CD4-positive, alpha-beta memory T cell (primary cell): ENCODE measurements at places on chromosomes 7 and 10.

DNA sequence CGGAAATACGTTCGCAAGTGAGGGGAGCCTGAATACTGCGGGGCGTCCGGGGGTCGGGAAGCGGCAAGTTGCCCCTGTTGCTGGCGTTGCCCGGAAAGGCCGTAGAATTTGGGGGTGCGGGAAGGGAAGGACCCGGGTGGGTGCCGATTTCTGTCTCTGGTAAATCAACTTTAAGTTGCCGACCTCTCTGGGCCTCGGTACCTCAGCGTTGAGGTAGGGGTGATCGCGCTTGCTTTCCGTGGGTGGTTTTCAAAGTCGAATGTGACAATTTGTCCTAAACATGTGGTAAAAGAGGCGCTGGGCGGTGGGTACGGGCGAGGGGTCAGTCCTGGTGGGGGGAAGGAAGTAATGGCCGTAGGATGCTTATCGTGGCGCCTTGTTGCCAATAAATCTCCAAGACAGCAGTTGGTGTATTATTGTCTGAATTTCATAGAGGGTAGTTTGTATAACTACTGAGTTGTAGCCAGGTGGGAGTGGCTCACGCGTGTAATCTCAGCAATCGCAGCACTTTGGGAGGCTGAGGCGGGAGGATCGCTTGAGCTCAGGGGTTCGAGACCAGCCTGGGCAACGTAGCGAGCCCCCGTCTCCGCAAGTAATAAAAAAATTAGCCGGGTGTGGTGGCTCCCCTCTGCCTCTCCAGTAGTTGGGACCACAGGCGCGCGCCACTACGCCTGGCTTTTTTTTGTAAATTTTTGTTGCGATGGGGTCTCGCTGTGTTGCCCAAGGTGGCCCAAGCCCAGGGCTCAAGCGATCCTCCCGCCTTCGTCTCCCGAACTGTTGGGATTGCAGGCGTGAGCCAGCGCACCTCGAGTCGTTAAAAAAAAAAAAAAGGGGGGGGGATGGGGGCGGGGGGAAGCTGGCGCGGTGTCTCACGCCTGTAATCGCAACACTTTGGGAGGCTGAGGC lies 644 bp downstream of the BUD23 start:
- no peak for DNase-seq

DNA sequence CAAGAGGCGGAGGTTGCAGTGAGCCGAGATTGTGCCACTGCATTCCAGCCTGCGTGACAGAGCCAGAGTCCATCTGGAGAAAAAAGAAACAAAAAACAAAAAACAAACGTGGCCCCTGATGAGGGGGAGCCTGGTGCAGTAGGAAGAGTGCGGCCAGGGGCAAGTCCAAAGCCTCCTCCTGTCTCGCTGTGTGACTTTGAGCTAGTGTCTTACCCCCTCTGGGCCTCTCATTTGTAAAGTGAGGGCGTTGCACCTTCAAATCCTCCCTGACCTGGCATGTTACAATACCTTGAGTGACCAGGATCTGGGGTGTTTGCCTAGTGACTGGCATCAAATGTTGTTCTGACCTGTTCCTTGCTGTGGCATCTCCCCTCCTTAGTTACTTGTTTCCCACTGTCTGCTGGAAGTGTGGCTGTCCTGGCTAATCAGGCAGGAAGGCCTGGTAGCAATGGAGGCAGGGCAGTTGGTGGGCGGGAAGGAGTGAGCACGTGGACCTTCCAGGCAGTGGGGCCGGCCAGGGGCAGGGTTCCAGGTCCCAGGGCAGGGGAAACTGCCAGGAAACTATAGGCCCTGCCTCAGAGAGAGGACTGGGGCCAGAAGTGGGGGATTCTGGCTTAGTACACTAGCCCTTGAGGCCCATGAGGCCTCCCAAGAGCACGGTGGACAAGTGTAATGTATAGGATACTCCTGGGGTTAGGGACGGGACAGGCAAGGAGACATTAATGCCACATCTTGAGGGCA lies 24.5 kb upstream of the GOLGA7B start:
- DNase-seq: no peak

GRCh38 chr10:25867321-25867720 lies 66.7 kb upstream of the MYO3A start:
- no peak for DNase-seq

- no peak for DNase-seq
Observed at GRCh38 chr7:110448918-110449317, 642.0 kb upstream of the LRRN3 start.

- DNase-seq: no peak
Observed at GRCh38 chr7:47320296-47320695, 261.6 kb downstream of the TNS3 start.

DNA sequence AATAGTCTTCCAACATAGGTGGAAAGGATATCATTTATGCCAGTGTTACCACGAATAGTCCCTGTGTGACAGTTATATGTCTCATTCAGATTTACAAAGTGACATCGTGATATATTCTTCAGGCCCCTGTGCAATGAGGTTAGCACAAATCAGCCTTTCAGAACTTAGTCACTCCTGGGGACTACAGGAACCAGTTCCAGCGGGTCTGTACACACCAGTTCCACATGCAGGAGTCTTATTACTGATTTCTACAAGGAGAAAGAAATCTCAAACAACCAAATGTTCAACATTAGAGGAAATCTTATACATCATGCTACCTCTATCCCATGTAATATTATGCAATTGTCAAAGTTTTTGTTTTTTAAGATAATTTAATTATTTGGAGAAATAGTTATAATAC lies 4.4 kb upstream of the WDR91 start:
- DNase-seq: no peak

GRCh38 chr10:130740166-130740565 lies 571.4 kb downstream of the TCERG1L start:
- no peak for DNase-seq

DNA sequence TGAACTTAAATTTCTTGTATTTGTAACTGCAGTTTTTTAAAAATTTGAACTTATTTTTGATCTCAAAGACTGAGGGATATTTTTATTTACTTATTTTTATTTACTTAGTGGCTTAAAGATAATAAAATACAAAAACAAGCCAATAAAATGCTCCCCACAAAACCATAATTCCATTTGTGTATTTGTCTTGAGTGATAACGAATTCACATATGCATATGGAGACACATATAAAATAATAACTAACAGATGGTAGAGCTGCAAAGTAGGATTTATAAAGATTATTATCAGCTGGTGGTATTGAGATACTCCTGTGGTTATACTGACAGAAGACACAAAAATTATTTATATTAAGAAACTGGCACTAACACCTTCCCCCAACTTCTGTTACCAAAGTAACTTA lies 90.2 kb upstream of the RPA3 start:
- no peak for DNase-seq

- no peak for DNase-seq
Observed at GRCh38 chr10:47363781-47364180, 15.6 kb downstream of the RBP3 start.

DNA sequence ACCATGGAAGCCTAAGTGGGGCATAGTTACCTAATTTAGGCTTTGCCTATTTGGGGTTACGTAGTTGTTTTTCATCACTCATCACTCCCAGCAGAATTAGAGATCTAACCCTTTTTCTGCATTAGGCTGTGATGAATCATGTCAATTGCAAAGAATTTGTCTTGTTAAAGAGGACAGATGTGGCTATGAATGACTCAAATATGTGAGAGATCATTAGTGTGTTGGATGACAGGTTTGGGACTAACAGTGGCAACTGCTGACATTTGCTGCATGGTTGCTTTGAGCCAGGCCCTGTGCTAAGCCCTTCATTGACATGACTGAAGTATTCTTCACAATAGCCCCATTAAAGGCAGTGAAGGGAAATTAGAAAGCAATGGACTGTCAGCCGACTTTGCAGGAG lies 83.4 kb upstream of the BMPER start:
- DNase-seq: no peak

DNA sequence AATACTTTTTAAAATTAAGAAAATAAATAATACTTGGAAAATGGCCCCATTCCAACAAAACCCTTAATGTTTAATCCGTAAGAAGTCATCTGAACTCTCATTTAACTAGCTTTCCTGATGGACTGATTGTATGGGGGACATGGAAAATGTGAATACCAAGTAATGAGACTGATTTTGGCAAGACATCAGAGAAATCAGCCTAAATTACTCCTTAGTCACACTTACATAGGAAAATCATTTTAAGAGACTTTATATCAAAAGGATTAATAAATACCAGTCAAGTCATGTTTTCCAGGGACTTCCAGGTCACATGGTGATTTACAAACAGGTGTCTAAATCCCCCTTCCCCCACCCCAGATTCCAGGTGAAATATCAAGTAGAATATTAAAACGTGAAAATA lies 58.2 kb downstream of the GRM8 start:
- no peak for DNase-seq

DNA sequence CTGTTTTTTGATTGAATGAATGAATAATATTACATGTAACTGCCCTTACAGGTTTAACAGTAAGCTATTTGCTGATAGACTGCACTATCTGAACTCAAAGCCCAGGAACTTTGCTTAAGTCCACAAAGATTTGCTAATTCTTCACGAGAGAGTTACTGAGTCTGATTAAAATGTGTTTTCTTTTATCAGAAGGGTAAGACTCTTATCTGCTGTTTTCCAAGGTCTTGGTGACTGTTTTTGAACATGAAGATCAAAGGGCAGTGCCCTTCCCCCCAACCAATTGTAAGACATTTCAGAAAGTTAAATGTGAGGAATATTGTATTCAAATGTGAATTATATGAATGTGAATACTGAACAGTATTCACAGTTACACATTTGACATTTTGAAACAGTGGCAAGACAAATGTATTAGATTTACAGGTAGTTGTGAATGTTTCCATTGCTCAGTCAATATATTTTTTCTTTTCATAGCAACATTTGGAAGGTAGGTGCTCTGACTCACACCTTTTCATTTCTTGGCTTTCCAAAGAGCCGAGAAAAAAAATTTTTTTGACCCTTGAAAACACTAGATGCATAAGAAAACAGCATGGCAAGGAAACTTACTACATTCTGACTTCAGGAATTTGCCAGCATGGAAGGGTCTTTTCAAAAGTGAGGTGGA lies 62.7 kb downstream of the DKK1 start:
- DNase-seq: no peak

DNA sequence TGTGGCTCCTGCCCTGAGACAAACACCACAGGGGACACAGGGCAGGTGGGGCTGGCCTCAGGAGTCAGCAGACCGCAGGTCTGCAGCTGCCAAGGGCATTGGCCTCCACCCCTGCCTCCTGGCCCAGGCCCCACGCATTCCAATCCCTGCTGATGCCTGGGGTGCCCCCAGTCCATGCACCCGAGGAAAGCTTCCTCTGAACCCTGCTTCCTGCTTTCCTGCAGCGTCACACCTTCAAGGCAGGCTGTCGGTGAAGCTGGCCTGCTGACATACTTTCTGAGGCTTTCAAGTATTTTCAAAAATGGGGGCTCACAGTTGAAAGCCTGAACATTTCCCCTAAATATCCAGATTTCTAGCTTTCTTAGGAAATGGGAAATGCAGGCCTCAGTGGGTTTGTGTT lies 22.5 kb upstream of the ANTXRL start:
- no peak for DNase-seq

DNA sequence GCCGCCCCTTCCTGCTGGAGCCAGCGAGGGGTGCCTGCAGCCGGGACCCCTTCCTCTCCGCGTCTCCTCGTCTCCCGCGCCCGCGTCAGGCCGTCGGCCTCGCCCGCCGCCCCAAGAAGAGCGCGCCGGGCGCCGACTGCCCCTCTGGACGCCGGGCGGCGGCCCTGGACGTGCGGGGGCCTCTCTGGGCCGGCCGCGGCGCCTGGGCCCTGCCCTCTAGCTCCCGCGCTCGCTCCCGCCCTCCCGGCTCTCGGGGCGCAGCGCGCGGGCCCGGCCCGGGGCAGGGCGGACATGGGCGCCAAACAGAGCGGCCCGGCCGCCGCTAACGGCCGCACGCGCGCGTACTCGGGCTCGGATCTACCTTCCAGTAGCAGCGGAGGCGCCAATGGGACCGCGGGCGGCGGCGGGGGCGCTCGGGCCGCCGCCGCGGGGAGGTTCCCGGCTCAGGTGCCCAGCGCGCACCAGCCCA lies 704 bp downstream of the ZNRF2 start:
- DNase-seq: no peak

DNA sequence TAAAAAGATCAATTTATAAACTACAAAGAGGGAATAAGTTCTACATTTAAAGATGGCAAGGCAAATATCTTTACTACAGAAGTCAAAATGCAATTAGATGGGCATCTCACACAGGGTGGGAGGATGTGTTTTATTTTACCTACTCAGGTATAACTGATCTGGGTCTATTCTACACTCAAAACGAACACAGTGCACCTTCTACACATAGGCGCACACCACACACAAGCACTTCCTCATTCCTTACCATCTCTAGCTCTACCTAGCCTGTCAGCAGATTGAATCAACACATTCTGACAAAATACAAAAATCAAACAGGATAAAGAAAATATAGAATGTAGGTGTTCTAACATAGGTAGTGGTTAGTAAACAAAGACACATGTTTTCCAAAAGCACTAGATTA lies 64.8 kb downstream of the SGCE start:
- DNase-seq: no peak

GRCh38 chr10:80421050-80421706 lies 12.8 kb downstream of the PRXL2A start:
- no peak for DNase-seq

- DNase-seq: no peak
Observed at GRCh38 chr10:30188556-30189237, 129.3 kb upstream of the JCAD start.

DNA sequence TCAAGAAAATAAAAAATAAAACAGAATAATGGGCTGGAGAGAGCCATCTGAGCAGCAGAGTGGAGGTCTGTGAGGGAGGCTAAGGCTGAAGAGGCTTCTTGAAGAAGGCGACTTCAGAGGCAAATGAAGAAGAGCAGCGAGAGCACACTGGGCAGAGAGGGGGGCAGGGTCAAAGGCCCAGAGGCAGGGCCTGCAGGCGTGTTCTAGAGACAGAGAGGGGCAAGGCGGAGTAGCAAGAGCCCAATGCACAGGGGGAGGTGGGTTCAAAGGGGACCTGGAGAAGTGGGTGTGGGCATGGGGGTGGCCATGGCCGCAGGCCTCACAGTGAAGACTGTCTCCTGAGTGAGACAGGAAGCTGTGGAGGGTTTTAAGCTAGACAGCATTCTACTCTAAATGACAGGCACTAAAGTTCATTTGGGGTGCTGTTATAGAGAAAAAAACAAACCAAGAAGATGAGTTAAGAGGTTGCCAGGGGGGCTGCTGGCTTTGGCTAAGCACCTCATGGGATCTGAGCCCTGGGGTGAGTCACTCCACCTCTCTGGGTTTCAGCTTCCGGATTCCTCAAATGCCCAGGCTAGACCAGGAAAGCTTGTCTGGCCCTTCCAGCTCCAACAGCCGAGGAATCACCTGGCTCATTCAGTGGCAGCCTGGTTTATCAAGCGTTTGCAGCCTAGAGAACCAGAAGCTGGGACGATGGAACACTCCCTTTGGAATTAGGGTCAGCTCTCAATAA lies 81.7 kb downstream of the DLG5 start:
- DNase-seq: no peak

GRCh38 chr7:147170341-147171012 lies 1053.9 kb downstream of the CNTNAP2 start:
- DNase-seq: no peak
